B cell (primary cell): ENCODE measurements at places on chromosomes 6 and 20. TPM values are rescaled to one million over a fixed set of nuclear protein-coding genes. Genes with fewer than 3 reads are reported as not detected.

DNA sequence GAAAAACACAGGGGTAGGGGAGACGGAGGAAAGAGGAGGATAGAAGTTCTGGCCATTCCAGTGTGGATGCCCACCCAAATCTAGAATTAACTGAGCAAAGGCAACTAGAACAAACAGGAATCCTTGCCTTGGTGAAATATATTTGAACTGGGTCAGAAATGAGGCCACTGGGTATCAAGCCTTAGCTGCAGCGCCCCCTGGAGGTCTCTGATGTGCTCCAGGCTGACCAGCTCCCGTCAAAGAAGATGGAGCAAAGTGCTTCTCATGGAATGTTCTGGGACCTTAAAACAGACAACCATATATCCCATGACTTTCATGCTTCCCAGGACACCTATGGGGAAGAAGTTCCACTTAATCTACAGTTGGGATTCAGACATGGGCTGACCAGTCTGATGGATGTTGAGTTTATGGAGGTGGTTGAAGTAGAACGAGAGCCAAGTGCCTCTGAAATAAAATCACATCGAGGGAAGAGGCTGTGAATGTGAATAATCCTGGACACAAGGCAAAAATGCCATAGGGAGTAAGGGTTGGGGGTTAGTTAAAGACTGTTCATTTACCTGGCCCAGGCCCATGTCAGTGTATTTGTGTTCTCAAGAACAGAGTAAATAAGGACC is 50.4 kb downstream of the HLA-DPB1 start:
- DNase-seq: peak; percentile 77
- H3K27ac ChIP-seq: no peak overlapping the region
- H3K27me3 ChIP-seq: no peaks in the 10 kb centered on the region

GRCh38 chr6:56521976-56522375 is 120.7 kb downstream of the DST start:
- H3K27me3 ChIP-seq: no peaks in the 10 kb centered on the region
- no peak overlapping the region for H3K4me3 ChIP-seq
- no peaks in the 10 kb centered on the region for H3K4me1 ChIP-seq
- H3K27ac ChIP-seq: no peak overlapping the region

GRCh38 chr20:59013959-59014608 is 5.1 kb upstream of the TUBB1 start:
- H3K4me1 ChIP-seq: peaks cover 23% of the 10 kb centered on the region
- no peak for DNase-seq
- no peaks in the 10 kb centered on the region for H3K27me3 ChIP-seq
- H3K27ac ChIP-seq: no peak overlapping the region
- no peaks in the 10 kb centered on the region for H3K36me3 ChIP-seq

GRCh38 chr6:13272131-13273046 is 55.9 kb downstream of the TBC1D7 start:
- peaks cover 59% of the 10 kb centered on the region for H3K4me1 ChIP-seq
- H3K27ac ChIP-seq: peak overlapping the region; percentile 94
- H3K27me3 ChIP-seq: no peaks in the 10 kb centered on the region
- no peaks in the 10 kb centered on the region for H3K36me3 ChIP-seq

- no peak overlapping the region for H3K27ac ChIP-seq
- H3K27me3 ChIP-seq: no peaks in the 10 kb centered on the region
- peaks cover 42% of the 10 kb centered on the region for H3K4me1 ChIP-seq
- peaks cover 1% of the 10 kb centered on the region for H3K36me3 ChIP-seq
- DNase-seq: no peak
- H3K4me3 ChIP-seq: no peak overlapping the region
Measured at GRCh38 chr20:38828514-38829295, 23.2 kb downstream of the PPP1R16B start.

DNA sequence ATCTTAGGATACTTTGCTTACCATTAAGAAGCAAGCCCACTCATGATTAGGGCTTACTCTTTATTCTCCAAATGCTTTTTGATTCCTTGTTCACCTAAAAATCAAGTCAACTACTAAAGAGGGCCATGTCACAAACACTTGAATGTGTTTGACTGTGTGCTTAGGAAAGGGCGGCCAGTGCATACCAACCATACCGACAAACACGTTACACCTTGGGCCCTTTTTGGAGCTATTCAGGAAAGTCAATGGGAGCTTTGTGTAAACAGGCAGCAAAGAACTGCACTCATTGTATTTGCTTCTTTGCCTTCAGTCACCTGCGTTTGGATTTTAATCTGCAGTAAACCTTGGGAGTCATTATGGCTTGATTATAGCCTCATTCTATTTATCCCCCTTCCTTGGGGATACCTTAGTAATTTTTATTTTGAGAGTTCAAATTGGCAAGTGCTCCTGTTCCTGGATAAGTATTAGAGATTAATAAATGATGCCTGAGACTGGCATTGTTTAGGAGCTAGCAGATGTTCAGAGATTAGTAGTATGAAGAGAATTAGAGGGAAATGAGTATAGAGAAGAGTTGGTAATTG is 102.6 kb upstream of the HDGFL1 start:
- no peak for DNase-seq
- no peak overlapping the region for H3K4me3 ChIP-seq
- H3K27me3 ChIP-seq: no peaks in the 10 kb centered on the region
- no peak overlapping the region for H3K27ac ChIP-seq
- no peaks in the 10 kb centered on the region for H3K36me3 ChIP-seq
- no peaks in the 10 kb centered on the region for H3K4me1 ChIP-seq

GRCh38 chr6:72504406-72504805 is 117.5 kb upstream of the KCNQ5 start:
- no peak for DNase-seq
- H3K27me3 ChIP-seq: no peaks in the 10 kb centered on the region
- H3K36me3 ChIP-seq: no peaks in the 10 kb centered on the region
- no peak overlapping the region for H3K4me3 ChIP-seq
- H3K27ac ChIP-seq: no peak overlapping the region

- H3K4me1 ChIP-seq: peaks cover 10% of the 10 kb centered on the region
- H3K4me3 ChIP-seq: no peak overlapping the region
- H3K27ac ChIP-seq: no peak overlapping the region
- no peak for DNase-seq
Measured at GRCh38 chr6:137942736-137943135, 75.7 kb downstream of the TNFAIP3 start.

GRCh38 chr6:166725571-166725970 is 98.5 kb upstream of the RPS6KA2 start:
- H3K27ac ChIP-seq: no peak overlapping the region
- H3K27me3 ChIP-seq: no peaks in the 10 kb centered on the region
- no peaks in the 10 kb centered on the region for H3K4me1 ChIP-seq
- no peaks in the 10 kb centered on the region for H3K36me3 ChIP-seq
- H3K4me3 ChIP-seq: no peak overlapping the region
- no peak for DNase-seq

- H3K27me3 ChIP-seq: no peaks in the 10 kb centered on the region
- H3K4me3 ChIP-seq: no peak overlapping the region
- no peak for DNase-seq
- H3K27ac ChIP-seq: no peak overlapping the region
- no peaks in the 10 kb centered on the region for H3K36me3 ChIP-seq
Measured at GRCh38 chr6:169236988-169237387, 16.7 kb downstream of the THBS2 start.

DNA sequence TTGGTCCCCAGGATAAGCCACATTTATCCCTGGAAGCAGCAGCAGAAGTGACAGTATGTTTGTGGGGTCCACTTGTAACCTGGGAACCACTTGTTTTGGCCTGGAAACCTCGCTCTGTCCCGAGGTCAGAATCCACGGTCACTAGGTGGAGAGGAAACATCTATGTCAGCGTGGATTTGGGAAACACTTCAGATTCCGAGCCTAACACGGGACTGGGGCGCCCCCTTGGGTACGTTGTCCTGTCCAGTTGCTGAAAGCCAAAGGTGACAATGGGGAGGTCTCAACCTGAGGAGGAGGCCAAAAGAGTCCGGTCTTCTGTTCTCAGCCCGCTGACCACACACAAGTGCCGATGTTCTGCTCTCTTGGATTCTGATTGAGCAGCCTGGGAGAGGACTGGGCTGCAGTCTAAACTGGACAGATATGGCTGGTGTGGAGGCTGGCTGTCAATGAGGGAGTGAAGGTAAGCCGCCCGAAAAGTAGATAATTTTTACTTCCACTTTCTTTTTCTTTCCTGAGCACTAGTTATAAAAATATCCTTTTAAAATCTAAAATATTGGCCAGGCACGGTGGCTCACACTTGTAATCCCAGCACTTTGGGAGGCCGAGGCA is 4.9 kb upstream of the ZFP57 start:
- H3K27me3 ChIP-seq: peaks cover 3% of the 10 kb centered on the region
- no peaks in the 10 kb centered on the region for H3K36me3 ChIP-seq
- H3K27ac ChIP-seq: no peak overlapping the region
- H3K4me3 ChIP-seq: no peak overlapping the region
- no peaks in the 10 kb centered on the region for H3K4me1 ChIP-seq
- DNase-seq: no peak

AKAP12 gene
- total RNA-seq: 0.15 and 0.22 TPM in 2 replicates

DCDC2 gene
- not detected in 2 replicates for total RNA-seq

BPIFB1 gene
- total RNA-seq: not detected in 2 replicates
